Kasumi-1 (cell line): ENCODE measurements at places on chromosomes 13 and 19.

DNA sequence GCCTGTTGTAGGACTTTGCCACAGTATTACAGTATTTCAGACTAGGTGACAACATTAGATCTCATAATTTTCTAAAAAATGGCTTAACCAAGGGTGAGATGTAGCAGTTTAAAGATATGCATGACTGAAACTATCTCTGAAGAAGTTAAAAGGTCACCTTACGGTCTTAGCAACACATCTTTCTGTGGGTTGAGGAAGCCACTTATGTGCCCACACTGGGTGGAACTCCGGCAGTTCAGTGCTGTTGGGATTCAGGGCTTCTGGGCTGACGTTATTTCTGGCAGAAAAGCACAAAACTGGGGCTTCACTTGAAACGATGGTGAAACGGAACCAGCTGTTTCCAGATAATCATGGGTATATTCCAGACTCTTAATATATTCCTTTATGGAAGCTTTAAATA, 697.3 kb downstream of the PCDH9 start:
- no peak for DNase-seq

DNA sequence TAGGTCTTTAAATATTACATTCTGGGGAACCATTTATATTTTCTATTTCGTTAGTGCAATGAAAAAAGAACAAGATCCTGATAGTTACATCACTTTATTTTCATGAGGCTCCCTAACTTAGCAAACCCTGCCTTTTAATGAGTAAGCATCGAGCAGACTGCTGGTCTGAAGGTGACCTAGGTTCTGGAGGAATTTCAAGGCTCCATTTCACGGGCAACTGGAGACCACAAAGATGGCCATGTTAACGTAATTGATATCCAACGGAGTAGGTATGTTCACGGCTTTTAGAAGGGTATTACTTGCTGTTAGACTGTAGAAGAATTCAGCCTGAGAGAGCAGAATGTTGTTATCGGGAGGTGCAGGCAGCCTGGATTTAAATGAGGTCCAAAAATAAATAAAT, 1597.6 kb downstream of the EFNB2 start:
- no peak for DNase-seq

DNA sequence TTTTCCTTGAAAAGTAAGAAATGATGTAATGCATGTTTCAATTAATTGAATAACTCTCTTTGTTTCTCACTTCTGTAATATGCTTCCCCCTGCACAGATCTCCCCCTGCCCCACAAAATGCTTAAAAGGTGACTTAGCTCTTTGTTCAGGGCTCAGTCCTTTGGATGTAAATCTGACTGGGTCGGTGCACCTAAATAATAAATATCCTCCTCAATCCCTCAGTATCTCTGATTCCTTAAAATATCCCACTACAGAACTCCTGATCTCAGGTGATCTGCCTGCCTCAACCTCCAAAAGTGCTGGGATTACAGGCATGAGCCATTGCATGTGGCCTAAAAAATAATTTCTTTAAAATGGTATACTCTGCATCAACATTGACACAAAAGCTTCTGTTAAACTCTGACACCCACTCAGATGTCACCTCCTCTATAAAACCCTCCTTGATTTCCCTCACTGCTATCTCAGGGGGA, 107.0 kb downstream of the ZNF429 start:
- no peak for DNase-seq

- no peak for DNase-seq
Observed at GRCh38 chr13:73304442-73304841, 245.6 kb downstream of the KLF5 start.

GRCh38 chr19:7263521-7263920, 30.7 kb downstream of the INSR start:
- no peak for DNase-seq

GRCh38 chr13:82803341-82803740, 1078.9 kb downstream of the SLITRK1 start:
- no peak for DNase-seq

GRCh38 chr13:83881917-83882605, at the start of gene SLITRK1:
TSS of gene SLITRK1 (minus strand) at chr13:83882474. CDS start at chr13:83881507, 967 bp downstream.
- DNase-seq = peak; percentile 41

GRCh38 chr13:106369858-106370257, 165.6 kb downstream of the EFNB2 start:
- no peak for DNase-seq

GRCh38 chr19:11236324-11237301, 2.8 kb upstream of the ANGPTL8 start:
- DNase-seq = no peak

DNA sequence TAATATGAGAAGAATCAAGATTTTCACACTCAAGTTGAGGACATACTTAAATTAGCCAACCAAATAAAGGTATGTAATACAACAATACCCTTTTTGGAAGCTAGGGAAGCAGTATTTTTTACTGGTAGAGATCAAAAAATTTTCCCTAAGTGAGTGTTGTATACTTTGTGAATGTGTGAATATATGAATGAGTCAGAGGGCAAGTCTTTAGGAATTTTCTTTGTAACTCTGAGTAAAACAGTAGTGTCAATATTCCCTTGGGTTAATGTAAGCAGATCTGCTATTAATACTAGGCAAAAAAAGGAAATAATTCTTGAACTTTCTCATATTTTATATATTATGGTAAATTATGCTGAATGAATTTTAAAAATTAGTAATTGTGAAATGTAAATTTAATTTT, 1161.8 kb upstream of the MIR17HG start:
- no peak for DNase-seq

- no peak for DNase-seq
Observed at GRCh38 chr19:51025809-51026553, 435 bp downstream of the KLK11 start.
